ENCODE measurements at places on chromosomes 4 and X. TPM values are rescaled to one million over a fixed set of nuclear protein-coding genes. Genes with fewer than 3 reads are reported as not detected.
A peak's percentile ranks its signal among the peaks of the same experiment; 100 is the strongest.

DNA sequence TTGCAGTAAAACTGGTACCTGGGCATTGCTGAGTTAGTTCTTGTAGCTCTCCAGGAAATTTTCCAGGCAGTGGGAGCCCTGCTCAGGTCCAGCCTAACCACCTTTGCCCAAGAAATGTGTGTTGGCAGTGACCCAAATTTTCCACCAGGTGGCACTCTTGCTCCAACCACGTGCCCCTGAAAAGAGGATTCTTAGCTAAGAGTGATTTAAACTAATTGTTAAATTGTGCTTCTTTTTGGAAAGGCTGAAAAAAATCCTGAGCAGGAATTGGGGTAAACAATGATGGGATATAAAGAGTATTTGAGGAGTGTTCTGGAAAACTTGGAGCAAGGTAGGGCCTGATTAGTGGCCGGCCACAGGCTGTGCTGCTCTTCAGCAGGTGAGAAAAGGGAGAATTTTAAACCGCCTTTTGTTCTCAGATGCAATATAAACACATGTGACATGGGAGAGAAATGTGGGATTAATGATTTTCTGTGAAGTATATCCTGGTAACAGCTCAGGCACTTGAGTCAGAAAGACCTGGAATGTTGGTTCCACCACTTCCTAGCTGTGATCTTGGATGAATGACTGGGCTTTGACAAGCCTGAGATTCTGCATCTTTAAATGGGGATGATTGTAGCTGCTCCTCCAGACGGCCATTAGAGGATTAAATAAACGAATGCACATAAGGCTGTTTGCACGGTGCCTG lies 219.6 kb downstream of the PTTG2 start:
- peak; percentile 73 for DNase-seq

RHOXF2 gene
- total RNA-seq: not detected

DNA sequence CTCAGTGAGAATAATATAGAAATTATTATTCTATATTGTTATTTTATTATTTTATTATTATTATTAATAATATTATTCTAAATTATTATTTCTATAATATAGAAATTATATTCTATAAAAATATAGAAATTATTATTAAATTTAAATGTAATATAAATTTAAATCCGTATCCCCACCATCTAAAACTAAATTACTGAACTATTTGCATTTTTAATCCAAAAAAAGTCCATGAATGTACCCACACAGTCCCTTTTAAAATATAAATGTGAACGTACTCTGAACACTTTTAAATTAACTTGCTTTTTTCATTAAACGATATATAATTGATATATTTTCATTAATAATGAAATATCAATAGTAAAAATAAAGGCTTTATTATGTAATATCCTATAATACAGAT lies 248.3 kb upstream of the PCDH7 start:
- DNase-seq: no peak

- DNase-seq: no peak
Observed at GRCh38 chrX:154730253-154730891, 20.5 kb downstream of the GAB3 start.

GRCh38 chr4:56690393-56690792 lies 9.3 kb upstream of the HOPX start:
- no peak for DNase-seq

DNA sequence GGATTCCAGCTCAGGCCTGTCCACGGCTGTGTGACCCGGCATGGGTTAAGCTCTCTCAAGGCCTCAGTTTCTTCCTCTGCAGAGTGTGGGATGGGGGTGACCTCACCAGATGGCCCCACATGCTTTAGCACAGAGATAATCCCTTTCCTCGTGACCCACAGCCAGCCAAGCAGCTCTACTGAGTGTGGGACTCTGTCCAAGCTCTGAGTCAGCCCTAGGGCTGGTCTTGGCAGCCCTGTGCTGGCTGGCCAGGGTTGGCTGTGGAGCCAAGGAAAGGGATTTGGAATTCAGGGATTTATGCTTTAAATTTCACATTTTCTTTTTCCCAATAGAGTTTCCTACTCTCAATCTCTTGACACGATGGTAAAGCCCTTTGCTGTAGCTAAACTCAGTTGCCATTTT lies 19.7 kb upstream of the SPON2 start:
- DNase-seq: peak; percentile 66

DNA sequence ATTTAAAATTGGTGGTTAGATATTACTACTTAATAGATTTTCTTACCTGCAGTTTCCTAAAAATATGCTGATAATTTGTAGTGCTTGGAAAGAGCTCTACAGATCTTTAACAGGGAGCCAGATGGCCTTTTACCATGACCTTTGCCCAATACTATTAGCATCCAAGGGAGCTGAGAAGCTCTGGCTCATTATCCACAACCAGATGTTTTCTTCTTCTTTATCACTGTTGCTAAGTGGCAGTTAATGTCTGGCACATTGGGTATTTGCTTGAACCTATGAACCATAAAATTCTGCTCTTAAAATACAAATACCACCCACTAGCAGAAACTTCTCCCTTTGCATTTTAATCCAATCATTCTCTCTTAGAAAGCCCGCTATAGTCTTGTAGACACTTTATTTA lies 1480.3 kb downstream of the C4orf33 start:
- no peak for DNase-seq

DNA sequence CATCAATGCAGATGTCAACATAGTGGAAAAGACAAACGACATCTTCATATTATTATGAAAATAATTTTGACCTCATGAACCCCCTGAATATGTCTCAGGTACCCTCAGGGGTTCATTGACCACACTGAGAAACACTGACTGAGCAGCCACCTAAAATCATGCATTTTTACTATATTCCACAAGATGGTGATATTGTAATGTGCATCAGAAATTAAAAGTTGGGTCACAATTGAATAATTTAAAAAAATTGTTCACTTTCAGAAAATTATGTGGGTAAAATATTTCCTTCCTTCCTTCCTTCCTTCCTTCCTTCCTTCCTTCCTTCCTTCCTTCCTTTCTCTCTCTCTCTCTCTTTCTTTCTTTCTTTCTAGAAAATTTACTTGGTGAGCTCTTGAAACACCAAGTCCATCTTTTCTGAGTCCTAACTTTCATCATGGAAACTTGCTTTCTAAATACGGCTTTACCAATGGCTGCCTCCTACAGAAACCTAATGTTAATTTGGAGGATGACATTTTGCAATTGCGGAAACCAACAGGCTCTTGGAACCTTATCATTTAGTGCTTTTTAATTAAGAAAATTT lies 103.6 kb downstream of the RTL3 start:
- no peak for DNase-seq

- DNase-seq: no peak
Observed at GRCh38 chrX:68462197-68462596, 28.9 kb upstream of the OPHN1 start.

DNA sequence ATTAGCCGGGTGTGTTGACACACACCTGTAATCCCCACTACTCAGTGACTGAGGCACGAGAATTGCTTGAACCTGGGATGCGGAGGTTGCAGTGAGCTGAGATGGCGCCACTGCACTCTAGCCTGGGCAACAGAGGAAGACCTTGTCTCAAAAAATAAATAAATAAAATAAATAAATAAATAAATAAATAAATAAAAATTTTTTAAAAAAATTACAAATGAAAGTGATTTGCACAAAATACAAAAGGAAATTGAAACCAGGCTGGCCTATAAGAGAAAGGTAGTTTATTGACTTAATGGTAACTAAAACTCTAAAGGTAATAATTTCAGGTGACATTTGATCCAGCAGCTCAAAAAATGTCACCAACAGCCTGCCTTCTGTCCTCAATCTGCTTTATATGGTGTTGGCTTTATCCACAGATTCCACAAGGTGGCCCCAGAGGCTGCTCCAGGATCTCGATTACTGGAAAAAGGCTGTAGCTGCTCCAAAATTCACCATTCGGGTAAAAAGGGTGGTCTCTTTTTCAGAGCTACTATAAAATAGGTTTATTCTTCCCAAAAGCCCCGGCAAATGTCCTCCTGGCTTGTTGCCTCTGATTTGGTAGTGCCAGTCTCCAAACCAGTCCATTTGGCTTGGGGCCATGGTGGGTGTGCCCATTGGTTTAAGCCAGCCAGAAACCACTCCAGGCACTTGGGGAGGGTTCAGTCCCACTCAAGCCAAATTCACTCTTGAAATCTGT lies 61.4 kb upstream of the TRIM2 start:
- DNase-seq: peak; percentile 75

- DNase-seq: no peak
Observed at GRCh38 chr4:120691536-120691935, 231.0 kb downstream of the PRDM5 start.

UGT2B11 gene
- not detected for total RNA-seq

ETDB gene
- total RNA-seq: not detected

DNA sequence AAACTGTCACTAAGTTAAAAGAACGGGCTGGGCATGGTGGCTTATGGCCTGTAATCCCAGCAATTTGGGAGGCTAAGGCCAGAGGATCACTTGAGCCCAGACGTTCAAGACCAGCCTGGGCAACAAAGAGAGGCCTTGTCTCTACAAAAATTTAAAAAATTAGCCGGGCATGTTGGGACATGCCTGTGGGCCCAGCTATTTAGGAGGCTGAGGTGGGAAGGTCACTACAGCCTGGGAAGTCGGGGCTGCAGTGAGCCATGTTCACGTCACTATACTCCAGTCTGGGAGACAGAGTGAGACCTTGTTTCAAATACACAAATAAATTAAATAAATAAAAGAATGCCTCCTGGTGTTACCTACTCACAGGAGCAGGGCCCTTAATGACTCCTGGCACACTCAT lies 69.5 kb downstream of the APBB2 start:
- DNase-seq: no peak

GRCh38 chr4:98298022-98298421 lies 36.8 kb downstream of the RAP1GDS1 start:
- DNase-seq: no peak

DNA sequence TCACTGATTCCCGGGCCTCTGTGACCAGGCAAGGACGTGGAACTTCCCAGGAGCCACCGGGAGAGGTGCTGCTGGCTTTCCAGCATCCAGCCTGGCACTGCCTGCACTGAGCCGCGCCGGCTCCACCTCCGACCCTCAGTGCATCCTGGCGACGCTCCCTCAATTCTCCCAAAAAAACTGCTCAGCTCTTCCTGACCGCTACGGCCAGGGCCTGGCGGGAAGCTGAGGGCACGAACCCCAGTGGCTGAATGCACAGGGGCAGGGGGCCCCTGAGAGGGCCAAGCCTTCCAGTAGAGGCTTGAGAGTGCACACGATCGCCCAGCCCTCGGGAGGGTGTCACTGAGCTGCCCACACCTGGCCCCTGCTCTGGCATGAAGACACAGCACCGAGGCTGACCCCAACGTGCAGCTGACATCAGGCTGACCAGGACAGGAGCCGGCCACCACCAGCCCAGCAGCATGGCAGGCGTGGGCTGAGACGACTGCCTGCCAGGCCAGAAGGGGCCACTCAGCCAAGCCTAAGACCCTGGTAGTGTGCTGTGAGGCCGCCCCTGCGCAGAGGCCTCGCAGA lies 6.9 kb downstream of the CTBP1 start:
- DNase-seq: no peak

GRCh38 chrX:47193475-47194193 lies at the start of gene UBA1:
UBA1 (plus strand) TSS chrX:47193829; CDS start chrX:47198803, 4,974 bp downstream.
- peak; percentile 93 for DNase-seq

GRCh38 chr4:152258804-152259708 lies 276.8 kb downstream of the FBXW7 start:
- no peak for DNase-seq

DNA sequence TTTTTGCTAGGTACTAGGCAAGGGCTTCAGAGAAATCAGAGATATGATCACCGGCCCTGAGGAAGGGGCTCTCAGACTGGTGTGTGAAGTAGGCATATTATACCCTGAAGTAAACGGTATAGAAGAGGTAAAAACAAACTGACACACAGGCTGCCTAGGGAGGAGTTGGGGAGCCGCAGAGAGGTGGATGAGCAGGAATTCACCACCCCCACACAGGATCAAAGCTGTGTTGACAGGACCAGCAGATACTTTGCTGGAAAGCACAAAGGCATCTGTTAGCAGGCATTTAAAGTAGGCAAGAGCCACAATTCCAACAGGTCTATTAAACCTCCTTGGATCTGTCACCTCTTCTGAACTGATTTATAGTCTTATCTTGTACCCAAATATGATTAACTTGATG lies 71.8 kb upstream of the GPR34 start:
- DNase-seq: no peak

All from Calu3 (cell line).